ENCODE measurements at places on chromosomes 6 and 20.

- no peak for DNase-seq
Measured at GRCh38 chr6:160089534-160089897, 32.1 kb upstream of the SLC22A1 start.

- peak; percentile 53 for DNase-seq
Measured at GRCh38 chr20:62501801-62502495, 26.2 kb upstream of the GATA5 start.

DNA sequence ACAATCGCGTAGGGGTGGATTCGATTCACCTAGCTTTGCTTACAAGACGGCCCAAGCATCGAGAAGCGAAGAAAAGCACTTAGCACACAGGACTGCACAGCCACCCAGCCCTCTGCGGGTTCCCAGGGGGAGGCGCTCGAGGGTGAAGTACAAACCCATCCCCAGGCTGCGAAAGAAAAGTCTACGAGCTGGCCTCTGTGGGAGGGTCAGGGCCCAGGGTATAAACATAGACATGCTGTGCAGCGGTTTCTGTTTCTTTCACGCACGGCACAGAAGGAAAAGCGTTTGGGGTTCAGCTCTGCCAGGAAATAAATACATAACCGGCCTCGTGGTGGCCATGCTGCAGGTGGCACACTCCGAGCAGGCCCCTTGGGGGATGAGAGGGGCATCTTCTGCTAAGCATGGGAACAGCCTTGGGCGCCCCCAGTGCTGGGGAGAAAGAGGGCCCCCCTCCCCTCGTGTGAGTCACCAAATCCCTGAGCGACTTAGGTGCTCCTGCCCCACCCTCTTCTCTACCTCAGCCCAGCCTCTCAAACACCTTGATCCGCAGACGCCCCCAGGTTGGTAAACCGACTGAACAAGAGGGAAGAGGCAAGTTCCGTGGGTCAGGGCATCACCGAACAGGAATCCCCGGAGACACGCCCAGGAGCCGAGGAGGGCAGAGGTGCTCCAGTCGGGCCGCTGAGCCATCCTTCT, 91.6 kb upstream of the RIPOR2 start:
- no peak for DNase-seq

GRCh38 chr6:24798740-24799540, at the start of gene ARMH2:
TSS of gene ARMH2 (minus strand) at chr6:24798917. CDS start at chr6:24798857, 60 bp downstream.
- no peak for DNase-seq

DNA sequence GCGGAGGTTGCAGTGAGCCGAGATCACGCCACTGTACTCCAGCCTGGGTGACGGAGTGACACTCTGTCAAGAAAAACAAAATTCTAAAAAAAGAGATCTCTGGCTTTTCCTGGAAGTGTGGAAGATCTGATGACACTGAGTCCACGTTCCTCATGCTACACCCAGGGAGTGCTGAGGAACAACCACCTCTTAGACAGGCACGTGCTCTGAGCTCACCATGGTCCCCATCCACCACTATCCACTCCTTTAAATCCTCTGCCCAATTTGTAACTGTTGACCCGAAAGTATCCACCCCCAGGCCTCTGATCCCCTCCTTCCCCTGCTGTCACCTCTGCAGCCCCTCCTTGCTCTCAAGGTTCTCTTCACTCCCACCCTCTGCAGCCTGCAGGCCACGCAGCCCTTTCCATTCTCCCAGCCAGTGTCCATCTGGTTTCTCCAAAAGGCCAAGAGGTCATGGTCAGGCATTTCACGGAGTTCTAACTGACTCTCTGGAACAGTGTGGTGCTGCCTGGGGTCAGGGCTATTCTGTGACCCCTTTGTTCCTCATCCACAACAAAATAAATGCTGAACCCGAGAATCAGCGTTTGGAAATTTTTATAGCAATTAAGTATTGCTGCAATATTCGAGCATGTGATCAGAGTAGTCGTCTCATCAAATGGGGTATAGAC, 88.8 kb downstream of the ATP9A start:
- no peak for DNase-seq

DNA sequence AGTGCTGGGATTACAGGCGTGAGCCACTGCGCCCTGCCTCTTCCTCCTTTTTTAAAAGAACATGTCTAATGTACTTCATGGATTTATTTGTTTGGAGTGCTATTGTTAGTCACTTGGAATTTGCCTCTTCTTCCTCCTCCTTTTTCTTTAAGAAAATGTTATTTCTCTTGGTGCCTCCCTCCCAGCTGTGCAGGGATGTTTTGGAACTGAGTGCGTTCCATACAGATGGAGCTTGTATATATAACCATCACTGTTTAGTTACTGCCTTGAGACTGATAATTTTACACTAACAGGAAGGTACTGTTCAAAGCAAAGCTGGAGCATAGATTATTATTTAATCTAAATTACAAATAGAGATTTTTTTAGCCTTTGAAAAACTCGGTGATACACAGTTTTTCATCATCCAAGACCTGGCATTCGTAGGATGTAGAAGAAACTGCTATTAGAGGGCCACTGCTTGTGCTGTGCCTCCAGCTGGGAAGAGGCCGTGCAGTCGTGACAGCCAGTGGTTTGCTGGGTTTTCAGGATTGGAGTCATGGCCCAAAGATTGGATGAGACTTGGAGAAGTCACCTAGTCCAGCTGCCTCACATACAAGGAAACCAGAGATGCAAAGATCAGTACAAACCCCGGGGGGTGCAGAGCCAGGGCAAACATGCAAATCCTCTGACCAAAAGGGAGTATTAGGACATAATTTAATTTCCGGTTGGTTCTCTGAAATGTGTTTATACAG, 123.1 kb downstream of the PLEKHG1 start:
- no peak for DNase-seq

DNA sequence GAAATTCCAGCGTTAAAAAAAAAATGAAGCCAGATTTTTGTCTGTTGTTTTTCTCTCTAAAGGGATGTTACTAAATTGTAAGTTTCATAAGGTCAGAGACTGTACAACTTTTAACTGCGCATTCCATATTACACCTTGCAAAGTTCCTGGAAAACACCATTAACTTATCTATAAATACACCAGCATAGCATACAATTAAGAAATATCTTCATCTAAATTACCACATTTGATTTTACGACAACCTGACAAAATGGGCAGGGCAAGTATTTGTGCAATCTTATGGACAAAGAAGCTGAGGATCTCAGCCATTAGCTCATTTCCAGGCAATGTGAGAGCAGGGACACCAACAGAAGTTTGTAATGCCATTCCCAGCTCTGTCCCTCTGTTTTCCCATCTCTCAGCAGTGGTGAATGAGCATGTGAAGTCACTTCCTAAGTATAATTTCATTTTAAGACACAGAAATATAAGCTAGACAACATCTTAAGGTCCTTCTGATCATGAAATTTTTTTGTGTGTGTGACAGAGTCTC, 12.9 kb upstream of the GCM1 start:
- DNase-seq = peak; percentile 13

DNA sequence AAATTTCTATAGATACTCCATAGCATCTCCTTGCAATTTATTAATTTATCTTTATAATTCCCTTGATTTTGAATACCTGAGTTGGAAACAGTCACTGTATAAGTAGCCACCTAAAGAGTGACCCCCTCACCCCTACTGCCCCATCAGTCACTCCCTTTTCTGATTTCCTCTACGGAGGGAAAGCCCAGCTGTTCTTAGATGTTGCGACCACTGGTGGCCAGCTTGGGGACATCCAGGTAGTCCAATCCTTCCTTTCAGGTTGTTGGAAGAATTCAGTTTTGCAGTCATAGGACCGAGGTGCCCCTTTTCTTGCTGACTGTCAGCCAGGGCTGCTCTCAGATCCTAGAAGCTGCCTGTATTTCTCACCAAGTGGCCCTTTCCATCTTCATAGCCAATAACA, 87.8 kb downstream of the BMP6 start:
- DNase-seq = no peak
